Activated CD4-positive, alpha-beta T cell treated with anti-CD3 and anti-CD28 coated beads, Interleukin-2, amount 50 U/mL, for 24 hours (primary cell): ENCODE measurements at places on chromosomes 4 and X.

GRCh38 chr4:72767618-72768302 lies 198.7 kb upstream of the ADAMTS3 start:
- no peak for DNase-seq

DNA sequence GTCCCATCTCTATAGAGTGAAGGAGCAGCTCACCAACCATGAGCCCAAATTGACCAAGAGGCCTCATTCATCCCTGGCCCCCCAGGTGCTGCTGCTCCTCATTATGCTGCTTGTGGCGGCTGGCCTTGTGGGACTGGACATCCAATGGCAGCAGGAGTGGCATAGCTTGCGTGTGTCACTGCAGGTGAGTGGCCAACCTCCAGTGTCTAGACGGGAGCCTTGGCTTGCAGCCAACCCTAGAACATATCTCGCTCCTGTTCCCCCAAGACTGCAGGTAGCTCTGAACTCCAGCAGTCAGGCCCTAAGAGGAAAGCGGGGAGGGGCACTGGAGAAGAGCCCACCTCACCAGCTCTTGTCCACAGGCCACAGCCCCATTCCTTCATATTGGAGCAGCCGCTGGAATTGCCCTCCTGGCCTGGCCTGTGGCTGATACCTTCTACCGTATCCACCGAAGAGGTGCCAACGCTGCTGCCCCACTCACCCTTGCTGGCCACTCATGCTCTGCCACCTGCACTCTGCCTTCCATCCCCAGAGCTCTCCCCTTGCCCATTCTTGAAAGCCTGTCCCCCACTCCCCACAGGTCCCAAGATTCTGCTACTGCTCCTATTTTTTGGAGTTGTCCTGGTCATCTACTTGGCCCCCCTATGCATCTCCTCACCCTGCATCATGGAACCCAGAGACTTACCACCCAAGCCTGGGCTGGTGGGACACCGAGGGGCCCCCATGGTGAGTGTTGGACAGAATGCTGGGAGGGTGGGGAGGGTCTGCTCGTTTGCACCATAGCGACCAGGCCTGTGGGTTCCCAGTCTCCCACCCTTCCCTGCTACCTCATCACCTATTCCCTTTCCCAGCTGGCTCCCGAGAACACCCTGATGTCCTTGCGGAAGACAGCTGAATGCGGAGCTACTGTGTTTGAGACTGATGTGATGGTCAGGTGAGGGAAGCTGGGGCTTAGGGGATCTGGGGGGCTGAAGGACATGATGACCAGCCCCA lies 3.5 kb downstream of the GDPD2 start:
- DNase-seq = no peak

DNA sequence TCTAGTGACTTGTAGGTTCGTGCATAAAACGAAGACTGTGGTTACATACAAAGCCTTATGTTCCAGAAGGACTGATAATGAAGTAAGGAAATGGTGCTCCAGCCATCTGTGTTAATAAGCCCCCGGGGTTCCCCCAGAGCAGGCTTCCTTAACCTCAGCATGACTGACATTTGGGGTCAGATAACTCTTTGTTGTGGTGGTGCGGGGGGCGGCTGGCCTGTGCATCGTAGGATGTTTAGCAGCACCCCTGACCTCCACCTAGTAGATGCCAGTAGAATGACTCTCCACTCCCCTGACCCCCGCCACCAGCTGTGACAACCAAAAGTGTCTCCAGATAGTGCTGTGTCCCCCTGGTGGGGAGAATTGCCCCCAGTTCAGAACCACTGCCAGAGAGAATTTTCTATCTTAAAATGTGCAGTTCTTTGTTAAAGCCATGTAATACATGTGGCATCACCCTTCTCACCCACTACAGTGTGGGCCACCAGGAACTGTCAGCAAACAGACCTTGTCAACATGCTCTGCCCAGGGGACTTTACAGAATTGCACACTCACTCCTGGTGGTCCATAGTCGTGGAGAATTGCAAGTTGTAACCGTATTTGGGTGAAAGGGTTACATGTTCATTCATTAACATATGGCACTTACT lies 7.5 kb downstream of the SH3KBP1 start:
- DNase-seq = no peak

GRCh38 chrX:135185795-135186443 lies 14.7 kb upstream of the CT55 start:
- DNase-seq = peak; percentile 15

GRCh38 chr4:26509681-26510333 lies 19.5 kb upstream of the CCKAR start:
- no peak for DNase-seq

DNA sequence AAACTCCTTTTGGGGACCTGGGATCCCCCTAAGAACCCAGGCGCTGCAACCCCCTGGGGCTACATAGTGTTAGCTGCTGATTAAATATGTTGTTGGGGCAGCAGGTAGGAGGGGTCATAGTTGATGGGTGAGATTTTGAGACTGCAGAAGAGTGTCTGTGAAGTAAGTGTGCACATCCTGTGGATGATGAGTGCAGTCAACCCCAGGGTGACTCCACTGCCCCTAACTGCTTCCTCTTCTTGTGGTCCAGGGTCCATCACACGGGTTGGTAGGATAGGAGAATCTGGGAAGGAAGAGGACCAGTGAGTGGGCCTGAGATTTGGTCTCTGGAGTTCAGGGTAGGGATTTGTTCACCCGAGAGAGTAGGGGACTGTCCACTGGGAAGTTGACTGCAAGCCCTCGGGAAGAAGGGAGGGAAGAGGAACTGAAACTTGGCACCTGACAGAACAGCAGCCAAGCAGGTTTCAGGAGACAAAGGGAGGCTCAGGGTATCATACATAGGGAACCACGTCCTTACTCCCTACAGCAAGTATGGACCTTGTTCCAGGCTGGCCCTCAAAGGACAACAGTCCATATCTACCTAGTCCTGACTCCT lies 8.5 kb downstream of the DLG3 start:
- no peak for DNase-seq
